GM23338 (cell line): ENCODE measurements at places on chromosomes 1 and 21. TPM values are rescaled to one million over a fixed set of nuclear protein-coding genes. Genes with fewer than 3 reads are reported as not detected.

TBX15 gene
- 0.21 TPM in 1 of 2 replicates, not detected in the other for total RNA-seq

MCOLN2 gene
- total RNA-seq, result 10.0 and 10.9 TPM in 2 replicates

A3GALT2 gene
- total RNA-seq, result not detected in 2 replicates

CACNA1E gene
- 1.1 and 2.0 TPM in 2 replicates for total RNA-seq

ANKRD34A gene
- 0.35 and 2.2 TPM in 2 replicates for total RNA-seq

TEDDM1 gene
- total RNA-seq, result not detected in 2 replicates

FOXE3 gene
- not detected in 2 replicates for total RNA-seq

PLA2G2D gene
- total RNA-seq, result not detected in 2 replicates

CYP4A22 gene
- total RNA-seq, result not detected in 2 replicates

RAP1GAP gene
- 5.9 and 6.6 TPM in 2 replicates for total RNA-seq

NOS1AP gene
- 3.5 and 5.8 TPM in 2 replicates for total RNA-seq

XCL2 gene
- total RNA-seq, result not detected in 2 replicates

CTXND2 gene
- not detected in 2 replicates for total RNA-seq

C1orf146 gene
- total RNA-seq, result not detected in 2 replicates

GREM2 gene
- 0.12 and 0.21 TPM in 2 replicates for total RNA-seq

MYCL gene
- total RNA-seq, result 38.8 and 41.1 TPM in 2 replicates

VWA5B1 gene
- 0.70 and 1.0 TPM in 2 replicates for total RNA-seq

GIPC2 gene
- 1.5 and 2.7 TPM in 2 replicates for total RNA-seq

SMG5 gene
- total RNA-seq, result 109 and 118 TPM in 2 replicates

DISC1 gene
- total RNA-seq, result 6.5 TPM in 2 replicates

ERICH3 gene
- total RNA-seq, result not detected in 2 replicates

RC3H1 gene
- total RNA-seq, result 21.6 and 24.5 TPM in 2 replicates

FCGR3B gene
- not detected in 2 replicates for total RNA-seq

SPRR4 gene
- total RNA-seq, result not detected in 2 replicates

S100A3 gene
- total RNA-seq, result not detected in 2 replicates

LCE1F gene
- not detected in 2 replicates for total RNA-seq

FMO5 gene
- 0.35 and 0.73 TPM in 2 replicates for total RNA-seq

RCSD1 gene
- 0.73 TPM in 1 of 2 replicates, not detected in the other for total RNA-seq

RAB25 gene
- total RNA-seq, result 21.3 and 30.0 TPM in 2 replicates

TMEM269 gene
- total RNA-seq, result 0.45 TPM in 1 of 2 replicates, not detected in the other

SLC19A2 gene
- total RNA-seq, result 39.1 and 42.8 TPM in 2 replicates

OR2M3 gene
- total RNA-seq, result not detected in 2 replicates

C4BPA gene
- total RNA-seq, result not detected in 2 replicates

FAM163A gene
- total RNA-seq, result 0.08 TPM in 1 of 2 replicates, not detected in the other

C1QA gene
- not detected in 2 replicates for total RNA-seq

DCST1 gene
- not detected in 2 replicates for total RNA-seq

PTGER3 gene
- total RNA-seq, result 1.6 and 4.5 TPM in 2 replicates

C1orf94 gene
- 4.9 and 5.3 TPM in 2 replicates for total RNA-seq

CR1L gene
- total RNA-seq, result 2.9 and 5.8 TPM in 2 replicates

PTGFRN gene
- total RNA-seq, result 21.8 and 32.7 TPM in 2 replicates

CRNN gene
- not detected in 2 replicates for total RNA-seq

HES3 gene
- 49.7 and 50.4 TPM in 2 replicates for total RNA-seq

RHD gene
- 0.21 TPM in 1 of 2 replicates, not detected in the other for total RNA-seq

OR2W3 gene
- total RNA-seq, result 0.45 and 1.9 TPM in 2 replicates

ZC3H12A gene
- total RNA-seq, result 7.0 and 9.3 TPM in 2 replicates

GABPA gene
- total RNA-seq, result 28.6 and 30.1 TPM in 2 replicates

FCAMR gene
- total RNA-seq, result not detected in 2 replicates
